Left cardiac atrium (tissue), 4 donors: ENCODE measurements at places on chromosomes 3 and 15.

DNA sequence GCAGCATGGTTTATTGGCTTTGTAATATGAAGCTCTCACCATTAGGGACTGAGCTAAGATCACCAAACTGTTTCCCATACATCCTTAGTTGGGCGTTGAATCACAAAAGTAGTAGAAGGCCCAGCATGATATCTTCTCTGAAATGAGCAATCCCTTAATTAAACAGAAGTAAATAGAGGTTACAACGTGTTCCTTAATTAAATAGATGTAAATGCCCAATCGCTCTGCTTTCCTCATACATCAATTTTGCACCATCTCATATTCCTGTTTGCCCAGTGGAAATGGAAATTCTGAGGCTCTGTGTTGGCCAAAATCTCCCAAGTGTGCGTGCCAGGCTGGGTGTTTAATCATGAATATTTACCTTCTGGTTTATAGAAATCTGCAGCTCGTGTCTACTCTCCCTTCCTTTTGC is 107.4 kb upstream of the FOXB1 start:
- DNase-seq: no peak

- DNase-seq: no peak
Observed at GRCh38 chr3:65883613-65884012, 155.1 kb downstream of the MAGI1 start.

DNA sequence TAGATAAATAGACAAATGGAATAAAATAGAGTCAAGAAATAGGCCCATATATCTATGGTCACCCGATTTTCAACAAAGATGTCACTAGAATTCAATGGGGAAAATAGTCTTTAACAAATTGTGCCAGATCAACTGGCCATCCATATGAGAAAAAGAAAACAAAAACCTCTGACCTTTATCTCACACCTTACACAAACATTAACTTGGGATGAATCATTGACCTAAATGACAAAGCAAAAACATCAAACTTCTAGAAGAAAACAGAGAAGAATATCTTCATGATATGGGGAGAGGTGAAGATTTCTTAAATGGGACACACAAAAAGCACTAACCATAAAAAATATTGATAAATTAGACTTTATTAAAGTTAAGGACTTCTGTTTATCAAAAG is 31.9 kb downstream of the ITGA11 start:
- no peak for DNase-seq

GRCh38 chr15:34768530-34768929 is 13.7 kb upstream of the GJD2 start:
- DNase-seq: no peak

GRCh38 chr3:187662848-187663409 is 7.3 kb downstream of the SST start:
- no peak for DNase-seq

DNA sequence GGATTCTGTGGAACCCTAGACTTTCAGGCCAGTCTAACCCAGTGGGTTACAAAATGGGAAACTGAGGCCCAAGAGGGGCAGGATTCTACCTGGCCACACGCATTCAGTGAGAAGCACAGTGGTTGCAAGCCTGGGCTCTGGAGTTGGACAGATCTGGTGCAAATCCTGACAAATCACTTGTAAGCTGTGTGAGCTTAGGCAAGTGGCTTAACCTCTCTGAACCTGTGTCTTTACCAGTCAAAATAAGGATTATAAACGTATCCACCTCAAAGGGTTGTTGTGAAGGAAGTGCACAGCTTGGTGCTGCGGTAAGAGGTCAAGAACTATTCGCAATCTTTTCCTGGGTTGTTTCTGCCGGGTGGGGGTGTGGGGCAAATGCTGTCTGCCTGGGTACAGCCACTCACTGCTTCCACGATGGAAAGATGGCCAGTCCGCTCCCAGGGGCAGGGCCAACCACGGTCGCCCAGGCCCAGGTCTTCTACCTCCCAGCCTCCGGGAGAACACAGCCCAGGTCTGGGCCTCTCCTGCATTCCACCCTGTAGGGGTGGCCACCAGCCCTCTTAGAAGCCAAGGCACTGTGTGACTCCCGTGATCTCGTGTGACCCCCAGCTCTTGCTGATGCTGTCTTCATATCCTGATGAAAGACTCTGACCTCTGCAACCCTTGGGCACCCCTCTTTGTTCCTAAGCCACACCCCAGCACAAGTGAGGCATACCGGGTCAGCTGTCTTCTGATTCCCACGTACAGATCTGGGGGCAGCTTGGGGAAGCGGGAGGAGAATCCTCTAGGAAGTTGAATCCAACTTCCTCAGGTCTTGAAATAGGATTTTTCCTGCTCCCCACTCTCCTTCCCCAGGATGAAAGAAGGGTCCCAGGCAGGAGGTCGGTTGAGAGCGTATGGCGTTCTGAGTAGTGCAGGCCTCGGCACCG is 1.5 kb downstream of the CHRNA3 start:
- DNase-seq: no peak

DNA sequence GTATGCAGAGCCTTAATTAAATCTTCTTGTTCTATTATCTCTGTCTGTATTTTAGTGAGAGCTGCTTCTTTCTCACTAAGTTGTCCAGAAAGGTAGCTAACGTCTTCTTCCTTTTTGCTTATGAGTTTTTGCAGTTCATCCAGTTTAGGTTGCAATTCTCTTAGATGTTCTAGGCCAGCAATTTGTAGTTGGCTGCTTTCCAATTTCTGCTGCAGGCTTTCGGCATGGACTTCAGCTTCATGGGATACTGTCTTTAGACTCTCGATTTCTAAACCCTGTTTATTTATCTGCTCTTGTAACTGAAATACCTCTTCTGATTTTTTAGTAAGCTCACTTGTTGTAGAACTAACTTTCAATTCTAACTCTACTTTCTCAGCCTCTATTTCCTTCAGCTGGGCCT is 35.5 kb upstream of the HCLS1 start:
- DNase-seq: no peak

- peak; percentile 71 for DNase-seq
Observed at GRCh38 chr3:141487521-141488252, 860 bp downstream of the RASA2 start.

- no peak for DNase-seq
Observed at GRCh38 chr3:179929091-179929529, 107.6 kb downstream of the PEX5L start.

DNA sequence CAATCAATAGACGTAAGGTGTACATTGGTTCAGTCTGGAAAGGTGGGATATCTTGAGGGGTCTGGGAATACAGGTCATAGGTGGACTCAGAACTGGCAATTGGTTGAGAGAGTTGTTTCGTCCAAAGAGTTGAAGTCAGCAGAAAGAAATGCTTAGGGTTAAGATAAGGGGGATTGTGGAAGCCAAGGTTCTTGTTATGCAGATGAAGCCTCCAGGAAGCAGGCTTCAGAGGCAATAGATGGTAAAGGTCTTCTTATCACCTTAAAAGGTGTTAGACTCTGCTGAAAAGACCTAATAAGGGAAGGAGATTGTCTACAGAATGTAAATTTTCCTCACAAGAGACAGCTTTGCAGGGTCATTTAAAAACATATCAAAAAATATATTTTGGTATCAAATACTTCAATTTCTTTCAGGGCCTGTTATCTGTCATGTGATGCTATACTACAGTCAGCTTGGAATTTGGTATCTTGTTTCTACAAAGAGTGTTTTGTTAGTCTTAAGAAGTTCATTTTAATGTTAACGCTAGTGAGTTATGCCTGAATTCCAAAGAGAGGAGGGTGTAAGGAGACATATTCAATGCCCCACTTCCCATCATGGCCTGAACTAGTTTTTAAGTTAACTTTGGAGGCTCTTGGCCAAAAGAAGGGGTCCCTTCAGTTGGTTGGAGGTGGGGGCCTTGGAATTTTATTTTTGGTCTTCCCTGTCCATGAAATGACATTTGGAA is 378.2 kb upstream of the ROBO2 start:
- no peak for DNase-seq
